ENCODE measurements at places on chromosomes 2 and 18.
A peak's percentile ranks its signal among the peaks of the same experiment; 100 is the strongest.

GRCh38 chr18:3605954-3606443 is 156.0 kb downstream of the TGIF1 start:
- peak; percentile 24 for DNase-seq

DNA sequence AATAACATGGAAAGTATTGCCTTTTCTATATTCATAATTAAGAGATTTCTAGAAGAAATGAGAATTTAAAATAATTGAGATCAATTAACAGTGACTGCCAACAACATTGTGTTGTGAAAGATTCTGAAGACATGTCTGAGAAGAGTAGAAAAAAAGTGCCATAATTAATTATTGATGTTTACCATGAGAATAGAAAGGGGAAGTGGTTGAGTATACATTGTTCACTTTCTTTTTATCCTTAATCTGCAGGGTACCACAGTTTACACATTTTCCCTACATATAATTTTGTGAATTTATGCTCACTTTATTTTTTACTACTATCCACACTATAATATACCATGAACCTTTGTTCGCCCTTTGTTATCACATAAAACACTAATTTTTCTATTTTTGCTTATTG is 47.1 kb upstream of the UBE2E3 start:
- no peak for DNase-seq

GRCh38 chr2:233404222-233404621 is 49.9 kb downstream of the DGKD start:
- peak; percentile 41 for DNase-seq

- DNase-seq, result no peak
Measured at GRCh38 chr2:160741815-160742214, 248.2 kb upstream of the RBMS1 start.

- no peak for DNase-seq
Measured at GRCh38 chr18:65435534-65435933, 315.3 kb upstream of the CDH7 start.
